Stimulated activated CD4-positive, alpha-beta T cell treated with anti-CD3 and anti-CD28 coated beads, TNF-alpha, amount 100 ng/mL, for 48 hours (primary cell): ENCODE measurements at places on chromosomes 1 and 21.

- no peak for DNase-seq
These were observed 37.2 kb upstream of the TNFRSF1B start for GRCh38 chr1:12129624-12130023.

- DNase-seq = no peak
These were observed 11.1 kb downstream of the BATF3 start for GRCh38 chr1:212688341-212689047.

DNA sequence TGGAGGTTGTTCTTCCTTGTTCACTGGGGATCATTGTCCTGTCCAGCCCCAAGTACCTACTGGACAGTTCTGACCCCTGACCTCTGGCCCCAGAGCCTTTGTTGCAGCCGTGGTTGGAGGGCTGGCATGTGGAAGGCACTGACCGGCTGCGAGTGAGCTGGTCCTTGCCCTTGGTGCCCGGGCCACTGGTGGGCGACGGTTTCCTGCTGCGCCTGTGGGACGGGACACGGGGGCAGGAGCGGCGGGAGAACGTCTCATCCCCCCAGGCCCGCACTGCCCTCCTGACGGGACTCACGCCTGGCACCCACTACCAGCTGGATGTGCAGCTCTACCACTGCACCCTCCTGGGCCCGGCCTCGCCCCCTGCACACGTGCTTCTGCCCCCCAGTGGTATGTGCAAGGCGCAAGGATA lies 11.4 kb downstream of the TIE1 start:
- DNase-seq = no peak

GRCh38 chr21:15849927-15850326 lies 120.1 kb downstream of the USP25 start:
- no peak for DNase-seq

DNA sequence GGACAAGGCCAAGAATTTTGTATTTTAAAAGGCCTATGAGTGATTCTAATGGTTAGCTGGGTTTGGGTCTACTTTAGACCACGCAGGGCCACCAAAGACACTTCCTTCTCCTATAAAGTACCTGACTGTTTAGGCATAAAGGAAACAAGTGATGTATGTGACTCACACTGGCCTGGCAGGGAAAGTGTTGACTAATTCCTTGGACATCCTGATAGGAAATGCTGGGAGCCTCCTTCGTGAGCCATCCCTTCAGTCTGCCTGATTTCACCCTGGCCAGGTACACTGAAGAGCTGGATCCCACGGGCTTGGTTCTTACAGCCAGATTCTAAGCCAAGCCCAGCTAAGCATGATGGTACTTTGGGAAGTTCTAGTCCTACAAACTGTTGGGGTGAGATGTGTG lies 100.5 kb upstream of the HMGB4 start:
- no peak for DNase-seq

- no peak for DNase-seq
These were observed 11.8 kb upstream of the YBX1 start for GRCh38 chr1:42670425-42670824.

- DNase-seq = no peak
These were observed 629.5 kb downstream of the LMO4 start for GRCh38 chr1:87958201-87958600.

DNA sequence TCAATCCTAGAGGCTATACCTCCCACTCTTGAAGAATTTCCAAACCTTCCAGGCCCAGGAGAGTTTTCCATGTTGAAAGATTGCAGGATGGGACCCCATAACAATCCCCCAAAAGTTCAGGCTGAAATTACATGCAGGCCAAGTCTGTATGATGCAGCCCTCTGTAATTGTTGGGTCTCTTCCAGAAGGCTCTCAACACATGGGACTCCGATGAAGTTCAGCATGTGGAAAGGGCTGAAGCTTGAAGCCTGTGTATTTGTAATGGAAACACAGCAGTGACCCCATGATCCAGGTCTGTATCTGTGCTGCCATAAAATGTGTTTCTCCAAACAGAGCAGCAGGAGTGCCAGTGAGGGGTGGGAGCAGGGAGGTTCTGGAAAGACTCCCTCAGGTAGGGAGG lies 202.5 kb upstream of the LYPLAL1 start:
- no peak for DNase-seq

DNA sequence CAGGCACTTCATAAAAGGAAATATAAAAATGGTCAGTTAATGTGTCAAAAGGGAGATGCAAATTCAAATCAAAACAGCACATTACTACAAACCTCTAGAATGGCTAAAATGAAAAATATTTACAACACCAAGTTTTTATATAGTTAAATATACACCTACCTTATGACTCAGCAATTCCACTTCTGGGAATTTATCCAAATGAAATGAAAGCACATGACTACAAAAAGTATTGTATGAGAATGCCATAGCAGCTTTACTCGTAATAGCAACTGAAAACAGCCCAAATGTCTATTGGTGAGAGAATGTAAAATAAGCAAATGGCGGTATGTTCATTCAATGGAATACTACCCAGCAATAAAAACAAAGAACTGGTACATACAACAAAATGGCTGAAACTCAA lies 175.8 kb upstream of the SPAG17 start:
- DNase-seq = no peak

GRCh38 chr1:178436899-178437298 lies 59.9 kb downstream of the CLEC20A start:
- DNase-seq = no peak

DNA sequence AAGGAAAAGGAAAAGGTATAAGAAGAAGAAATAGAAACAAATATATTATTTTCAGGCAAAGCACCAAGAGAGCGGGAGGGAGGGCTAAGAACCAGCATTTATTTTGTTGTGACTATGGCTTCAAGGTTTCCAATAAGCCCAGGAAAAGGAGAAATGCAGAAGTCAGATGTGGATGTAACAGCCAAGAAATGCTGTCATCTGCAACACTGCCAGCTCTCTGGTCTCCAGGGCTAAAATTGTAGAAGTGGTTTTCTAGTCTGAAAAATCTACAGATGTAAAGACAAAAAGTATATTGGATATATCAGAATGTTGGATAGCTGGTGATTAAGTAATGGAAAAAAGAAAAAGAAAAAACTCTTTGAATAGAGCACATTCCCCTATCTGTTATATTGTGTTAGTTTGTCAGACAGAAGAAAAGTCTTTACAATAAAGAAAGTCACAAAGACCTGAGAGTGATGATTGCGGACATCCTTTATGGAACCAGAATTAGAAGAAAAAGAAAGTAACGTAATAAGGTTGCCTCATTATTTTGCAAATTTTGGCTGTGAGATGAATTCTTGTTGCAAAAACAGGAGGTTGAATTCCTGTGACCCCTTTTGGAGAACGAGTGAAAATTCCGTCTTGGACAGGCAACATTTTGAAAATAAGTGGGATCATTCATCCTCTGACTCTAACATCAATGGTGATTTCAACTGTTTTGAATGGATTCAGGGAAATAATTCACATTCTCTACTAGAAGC lies 938.1 kb downstream of the TTLL7 start:
- DNase-seq = no peak

- no peak for DNase-seq
These were observed 92.8 kb downstream of the CD247 start for GRCh38 chr1:167425482-167425881.

DNA sequence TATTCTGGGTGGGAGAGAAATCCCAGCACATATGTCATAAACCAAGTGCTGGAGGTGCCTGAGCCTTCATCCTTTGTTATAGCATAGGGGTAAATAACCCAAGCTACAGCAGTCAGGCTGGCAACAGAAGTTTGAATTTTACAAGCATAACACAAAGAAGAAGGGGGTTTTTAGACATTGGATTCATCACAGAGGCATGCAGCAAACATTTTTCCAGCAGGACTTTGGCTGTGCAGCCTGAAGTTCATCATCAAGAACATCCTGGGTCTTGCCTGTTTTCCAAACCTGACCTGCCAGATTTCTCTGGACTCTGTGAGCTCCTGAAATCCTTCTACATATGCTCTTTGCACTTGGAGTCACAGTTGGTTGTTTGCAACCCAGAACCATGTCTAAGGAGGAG lies 16.2 kb downstream of the PTGER3 start:
- no peak for DNase-seq

GRCh38 chr1:12375133-12375829 lies 145.5 kb downstream of the VPS13D start:
- DNase-seq = no peak

GRCh38 chr1:97047421-97047793 lies 325.8 kb downstream of the PTBP2 start:
- no peak for DNase-seq

DNA sequence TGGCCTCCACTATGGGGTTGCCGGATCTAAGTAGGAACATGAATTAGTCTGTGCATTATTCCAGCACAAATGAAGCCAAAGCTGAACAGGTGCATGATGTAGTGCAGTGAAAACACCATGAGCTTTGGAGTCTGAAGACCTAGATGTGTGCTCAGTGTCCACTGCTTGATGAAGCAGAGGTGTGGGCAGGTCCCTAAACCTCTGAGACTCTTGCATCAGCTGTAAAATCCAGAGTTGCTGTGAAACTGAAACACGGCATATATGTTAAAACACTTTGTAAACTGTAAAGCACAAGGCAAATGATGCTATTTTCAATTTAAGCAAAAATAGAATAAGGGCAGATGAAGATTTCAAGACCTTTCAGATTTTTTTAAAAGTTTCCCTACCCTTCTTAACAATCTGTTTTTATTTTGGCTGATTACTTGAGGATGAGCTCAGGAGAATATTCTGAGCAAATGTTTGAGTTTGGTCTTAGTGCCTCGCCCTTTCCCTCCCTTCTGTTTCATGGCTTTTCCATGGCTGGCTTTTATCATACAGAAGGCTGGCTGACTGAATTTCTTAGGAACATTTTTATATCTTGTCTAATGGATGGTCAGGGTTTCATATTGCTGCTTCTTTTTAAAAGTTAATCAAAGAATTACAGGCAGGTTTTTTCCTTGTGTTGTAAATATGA lies 221.8 kb downstream of the NTNG1 start:
- no peak for DNase-seq

DNA sequence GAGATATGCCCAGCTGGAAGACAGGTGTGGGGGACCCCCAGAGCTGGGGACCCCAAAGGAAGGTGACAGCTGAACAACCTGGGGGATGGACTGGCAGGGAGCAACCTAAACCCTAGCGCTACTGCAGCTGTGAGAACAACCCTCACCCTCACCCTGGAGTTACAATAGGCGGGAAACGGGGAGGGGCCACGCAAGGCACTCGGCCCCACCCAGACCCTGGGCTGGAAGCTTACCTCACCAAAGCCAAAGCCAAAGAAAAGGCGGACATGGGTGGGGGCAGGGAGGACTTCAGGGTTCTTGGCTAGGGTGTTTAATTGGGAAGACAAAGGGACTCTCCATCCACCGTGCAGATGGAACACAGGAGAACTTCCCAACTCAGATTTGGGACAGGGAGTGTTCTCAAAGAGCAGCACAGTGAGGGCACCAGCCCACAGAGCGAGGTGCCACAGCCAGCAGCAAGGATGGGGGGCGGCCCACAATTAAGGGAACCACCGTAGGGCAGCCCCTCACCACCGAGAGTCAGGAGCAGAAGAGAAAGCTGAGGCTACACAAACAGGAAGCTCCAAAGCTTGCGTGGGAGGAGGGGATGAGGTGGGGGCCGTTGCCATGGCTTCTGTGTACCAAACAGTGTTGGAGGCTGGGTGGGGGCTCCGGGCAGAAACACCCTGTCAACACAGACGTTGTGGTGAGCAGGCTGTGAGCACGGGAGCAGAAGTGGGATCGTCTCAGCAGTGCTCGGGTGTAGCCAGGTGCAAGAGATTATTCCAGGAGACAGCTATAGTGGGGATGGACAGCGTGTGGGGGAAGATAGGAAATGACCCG lies 1.9 kb downstream of the TAGLN2 start:
- DNase-seq = peak; percentile 71

- DNase-seq = peak; percentile 24
These were observed 610 bp downstream of the SCYL3 start for GRCh38 chr1:169892927-169893644.

DNA sequence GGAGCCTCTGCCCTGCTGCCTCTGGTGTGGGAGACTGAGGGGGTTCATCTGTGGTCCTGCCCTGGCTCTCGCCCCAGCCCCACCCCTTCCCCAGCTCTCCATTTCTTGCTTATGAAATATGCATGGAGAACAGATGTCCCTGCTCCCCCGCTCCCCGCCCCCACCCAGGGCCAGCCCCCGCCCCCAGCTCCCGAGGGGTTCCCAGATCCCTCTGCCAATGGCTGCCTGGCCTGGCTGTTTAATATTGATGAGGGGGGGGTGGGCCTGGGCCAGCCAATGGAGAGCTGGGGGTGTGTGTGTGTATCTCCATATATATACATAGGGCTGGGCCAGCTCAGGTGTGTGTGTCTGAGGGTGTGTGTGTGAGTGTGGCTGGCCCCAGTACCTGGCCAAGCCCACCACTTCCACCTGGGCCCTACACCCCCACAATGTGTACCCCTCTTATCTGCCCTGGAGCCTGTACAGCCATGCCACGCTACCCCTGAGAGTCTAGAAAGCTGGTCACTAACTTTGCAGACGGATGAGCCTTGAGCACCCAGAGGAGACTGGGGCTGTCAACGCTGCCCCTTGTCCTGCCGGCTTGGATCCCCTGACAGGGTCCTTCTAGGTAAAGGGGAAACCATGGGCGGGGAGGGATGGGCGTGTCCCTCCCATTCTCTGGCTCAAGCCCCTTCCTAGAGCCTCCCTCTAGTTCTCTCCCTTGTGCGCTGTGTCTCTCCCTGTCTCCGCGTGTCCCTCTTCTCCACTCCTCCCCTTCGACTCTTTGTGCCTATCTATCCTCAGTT lies at the start of gene NHLH1:
Gene NHLH1 (plus strand): TSS at position 341 of the 785 bp plus-strand sequence. CDS start 3,661 bp downstream, outside the sequence.
- DNase-seq = no peak

DNA sequence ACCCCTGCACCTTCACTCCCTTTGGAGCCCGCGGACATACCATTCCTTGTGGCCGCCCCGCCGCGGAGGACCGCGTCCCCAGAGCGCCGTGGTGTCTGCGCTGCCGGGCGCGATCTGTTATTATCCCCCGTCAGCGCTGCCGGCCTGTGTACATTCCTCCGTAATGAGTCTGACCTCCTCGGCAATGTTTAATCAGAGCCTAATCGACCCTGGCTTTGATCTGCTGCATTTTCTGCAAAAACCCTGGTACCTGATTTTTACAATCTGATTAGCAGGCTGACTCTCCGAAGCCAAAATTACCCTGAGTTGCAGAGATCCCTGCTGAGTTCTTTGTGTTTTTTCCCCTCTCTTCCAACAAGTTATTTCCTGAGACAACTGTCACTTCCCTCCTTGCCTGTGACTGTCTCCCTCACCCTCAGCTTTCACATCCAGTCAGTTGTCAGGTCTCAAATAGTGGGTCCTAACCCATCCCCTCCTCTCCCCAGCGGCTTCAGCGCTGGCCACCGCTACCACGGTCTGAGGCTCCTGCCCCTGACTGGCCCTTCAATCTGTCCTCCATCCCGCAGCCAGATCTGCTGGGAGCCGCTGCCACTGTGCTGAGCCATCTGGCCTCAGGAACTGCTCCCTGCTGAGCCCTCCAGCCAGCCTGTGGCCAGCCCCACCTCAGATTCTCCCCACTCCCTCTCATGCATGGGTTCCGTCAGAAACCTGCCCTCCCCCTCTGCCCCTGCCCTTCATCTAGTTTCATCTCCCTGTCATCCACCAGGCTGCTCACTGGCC lies 53.5 kb downstream of the GLIS1 start:
- no peak for DNase-seq

GRCh38 chr1:119340861-119341261 lies 27.7 kb upstream of the HAO2 start:
- no peak for DNase-seq

- no peak for DNase-seq
These were observed 11.0 kb upstream of the DENND1B start for GRCh38 chr1:197786280-197786679.
